NCI-H446 (cell line): ENCODE measurements at places on chromosomes 5 and 9.

- DNase-seq, result no peak
Measured at GRCh38 chr5:151620461-151620840, 29.3 kb upstream of the FAT2 start.

- no peak for DNase-seq
Measured at GRCh38 chr5:111583758-111584203, 71.4 kb upstream of the STARD4 start.

- no peak for DNase-seq
Measured at GRCh38 chr5:72082048-72082447, 25.2 kb upstream of the MAP1B start.

DNA sequence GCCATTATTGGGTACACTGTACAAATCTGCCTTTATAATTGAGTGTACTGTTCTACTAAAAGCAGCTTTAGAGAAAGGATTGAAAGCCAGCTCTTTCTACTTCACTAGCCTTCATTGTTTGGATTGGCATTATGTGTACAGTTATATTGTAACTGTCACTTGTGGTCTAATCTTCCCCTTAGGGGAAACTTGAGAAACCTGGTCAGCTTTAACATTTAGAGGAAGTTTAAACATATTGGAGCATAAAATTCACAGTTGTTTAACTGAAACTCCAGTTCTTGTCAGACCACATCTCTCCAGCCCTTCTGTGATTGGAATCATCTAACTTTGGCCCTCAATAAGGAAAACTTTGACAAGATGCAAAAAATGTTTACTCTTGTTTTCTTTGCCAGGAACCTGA lies 24.6 kb downstream of the PIK3R1 start:
- no peak for DNase-seq

GRCh38 chr5:156402387-156402921 lies 75.5 kb downstream of the SGCD start:
- no peak for DNase-seq

DNA sequence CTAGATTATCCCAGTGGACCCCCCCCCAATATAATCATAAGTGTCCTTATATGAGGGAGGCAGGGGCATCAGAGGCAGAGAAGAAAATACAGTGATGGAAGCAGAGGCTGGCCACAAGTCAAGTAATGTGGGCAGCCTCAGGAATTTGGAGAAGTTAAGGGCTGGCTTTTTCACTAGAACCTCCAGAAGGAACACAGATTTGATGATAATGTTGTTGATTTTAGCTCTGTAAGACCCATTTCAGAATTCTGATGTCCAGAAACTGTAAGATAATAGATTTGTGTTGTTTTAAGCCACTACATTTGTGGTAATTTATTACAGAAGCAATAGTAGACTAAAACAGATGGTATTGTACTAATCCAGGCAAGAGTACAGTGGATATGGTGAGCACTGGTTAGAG lies 36.3 kb upstream of the LRRTM2 start:
- DNase-seq, result no peak

DNA sequence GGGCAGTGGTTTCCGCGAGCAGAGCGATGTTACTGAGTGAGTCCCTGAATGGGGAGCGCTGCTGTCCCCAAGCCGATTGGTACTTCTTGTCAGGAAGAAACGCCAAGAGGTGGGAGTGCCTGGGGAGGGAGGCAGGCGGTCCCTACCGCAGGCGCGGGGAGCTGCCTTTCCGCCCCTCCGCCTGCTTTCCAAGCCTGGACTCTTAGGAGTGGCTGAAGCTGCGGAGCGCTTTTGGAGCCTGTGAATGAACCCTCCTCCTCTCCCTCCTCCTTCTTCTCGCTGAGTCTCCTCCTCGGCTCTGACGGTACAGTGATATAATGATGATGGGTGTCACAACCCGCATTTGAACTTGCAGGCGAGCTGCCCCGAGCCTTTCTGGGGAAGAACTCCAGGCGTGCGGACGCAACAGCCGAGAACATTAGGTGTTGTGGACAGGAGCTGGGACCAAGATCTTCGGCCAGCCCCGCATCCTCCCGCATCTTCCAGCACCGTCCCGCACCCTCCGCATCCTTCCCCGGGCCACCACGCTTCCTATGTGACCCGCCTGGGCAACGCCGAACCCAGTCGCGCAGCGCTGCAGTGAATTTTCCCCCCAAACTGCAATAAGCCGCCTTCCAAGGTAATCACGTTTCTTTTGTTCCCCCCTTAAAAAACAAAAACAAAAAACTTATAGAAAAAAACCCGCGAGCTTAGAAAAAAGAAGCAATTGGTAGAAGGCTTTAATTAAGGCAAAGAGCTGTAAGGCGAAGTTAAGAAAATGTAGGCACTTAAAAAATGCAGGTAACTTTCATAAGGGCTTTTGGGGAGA lies at the start of gene VCAN:
VCAN (plus strand) TSS at position 340 of the 808 bp plus-strand sequence. CDS start 11,775 bp downstream, outside the sequence.
- DNase-seq, result no peak

GRCh38 chr9:79970146-79970425 lies 398.3 kb downstream of the TLE4 start:
- peak; percentile 25 for DNase-seq
